EH (cell line): ENCODE measurements at places on chromosomes 6 and 20.
A peak's percentile ranks its signal among the peaks of the same experiment; 100 is the strongest.

- no peak for DNase-seq
Observed at GRCh38 chr6:162344646-162345010, 382.9 kb downstream of the PRKN start.

GRCh38 chr20:20430066-20430465, 62.2 kb downstream of the INSM1 start:
- DNase-seq, result no peak

DNA sequence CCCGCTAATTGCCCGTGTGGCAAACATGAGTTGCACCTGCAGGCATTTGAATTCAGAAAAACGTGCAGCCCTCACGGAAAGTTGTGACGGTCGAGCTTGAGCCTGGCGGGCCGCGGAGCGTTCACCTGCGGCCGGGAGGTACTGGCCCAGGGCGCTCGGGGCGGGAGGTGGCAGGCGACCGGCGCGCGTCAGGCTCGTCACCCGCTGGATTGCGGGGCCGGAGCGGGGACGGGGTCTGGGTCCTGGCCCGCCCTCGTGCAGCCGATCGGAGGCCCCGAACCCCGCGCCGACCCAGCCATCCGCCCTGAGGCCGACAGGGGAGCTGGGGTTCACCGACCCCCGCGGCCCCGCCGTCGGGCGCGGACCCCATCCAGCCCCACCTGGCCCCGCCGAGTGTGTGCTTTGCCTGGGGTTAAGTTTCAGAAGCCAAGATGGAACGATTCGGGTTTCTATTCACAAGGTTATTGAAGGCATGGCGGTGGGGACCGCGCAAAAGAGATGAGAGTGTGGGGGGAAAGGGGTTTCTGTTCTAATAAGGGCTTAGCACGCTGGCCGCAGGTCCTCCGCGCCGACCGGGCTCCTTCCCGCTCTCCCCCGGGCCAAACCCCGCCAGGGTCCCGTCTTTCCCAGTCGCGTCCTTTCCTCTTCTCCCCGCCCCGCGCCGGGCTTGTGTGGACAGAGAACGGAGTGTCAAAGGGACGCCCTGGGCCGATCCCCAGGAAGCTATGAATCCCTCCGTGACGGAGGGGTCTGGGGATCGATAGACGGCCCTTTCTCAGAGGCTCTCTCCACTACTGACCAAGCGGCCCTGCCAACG, 1.6 kb upstream of the HEY2 start:
- DNase-seq, result no peak

- DNase-seq, result no peak
Observed at GRCh38 chr6:47170617-47170947, 128.4 kb upstream of the ADGRF1 start.

DNA sequence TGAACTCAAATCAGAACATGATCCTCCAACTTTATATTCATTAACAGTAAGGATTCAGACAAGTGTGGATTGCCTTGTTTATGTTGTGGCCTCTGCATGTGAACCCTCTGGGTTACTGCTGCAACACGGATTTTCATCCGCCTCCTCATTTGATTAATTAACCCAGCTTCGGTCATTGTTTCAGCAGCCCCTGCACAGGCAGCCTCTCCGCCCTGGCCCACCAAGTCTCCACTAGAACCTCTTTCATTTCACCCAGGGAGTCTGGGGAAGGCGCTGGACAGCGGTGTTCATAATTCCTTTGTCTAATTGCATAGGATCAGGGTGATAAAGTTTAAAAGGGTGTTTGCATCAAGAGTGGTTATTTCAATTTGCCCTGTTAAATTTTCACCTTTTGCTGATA, 15.7 kb downstream of the NKX2-2 start:
- DNase-seq, result no peak

- peak; percentile 21 for DNase-seq
Observed at GRCh38 chr6:2158596-2159271, 86.7 kb downstream of the GMDS start.

DNA sequence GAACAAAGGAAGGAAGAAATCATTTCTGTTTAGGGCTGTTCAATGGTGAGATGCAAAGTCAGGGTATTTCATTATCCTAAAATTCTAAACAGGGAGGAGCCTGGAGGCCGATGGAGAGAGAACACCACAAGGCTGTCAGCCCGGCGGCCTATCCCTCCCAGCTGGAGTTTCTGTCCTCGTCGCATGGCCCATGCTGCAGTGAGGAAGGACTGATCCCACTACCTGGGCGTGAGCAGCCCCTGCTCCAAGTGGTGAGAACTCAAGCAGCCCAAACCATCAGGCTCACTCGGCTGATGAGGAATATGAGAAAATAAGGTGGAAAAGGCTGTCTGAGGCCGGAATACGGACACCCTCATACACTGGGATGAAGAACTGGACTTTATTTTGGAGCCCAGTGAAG, 30.8 kb downstream of the DIDO1 start:
- DNase-seq, result no peak

- peak; percentile 38 for DNase-seq
Observed at GRCh38 chr20:63475209-63475608, 2.8 kb upstream of the KCNQ2 start.

DNA sequence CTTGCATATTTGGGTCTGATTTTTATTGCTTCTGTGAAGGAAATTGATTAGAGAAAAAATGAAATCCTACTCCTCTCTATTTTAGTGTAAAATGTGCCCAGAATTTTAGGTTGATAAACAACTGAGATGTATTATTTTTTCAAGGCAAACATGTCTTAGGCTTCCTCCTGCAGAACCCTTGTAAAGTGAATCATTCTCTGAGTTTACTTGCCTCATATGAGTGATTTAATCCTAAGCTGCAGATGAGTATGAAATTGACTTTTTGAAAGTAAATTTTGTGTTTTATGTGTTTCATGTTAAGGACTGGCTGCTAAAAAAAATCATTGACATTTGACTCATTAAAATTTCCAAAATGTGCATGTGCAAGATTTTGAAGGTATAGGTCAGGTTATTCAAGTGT, 138.5 kb upstream of the PHACTR1 start:
- DNase-seq, result peak; percentile 20

- DNase-seq, result no peak
Observed at GRCh38 chr20:2815242-2815900, 584 bp downstream of the C20orf141 start.

DNA sequence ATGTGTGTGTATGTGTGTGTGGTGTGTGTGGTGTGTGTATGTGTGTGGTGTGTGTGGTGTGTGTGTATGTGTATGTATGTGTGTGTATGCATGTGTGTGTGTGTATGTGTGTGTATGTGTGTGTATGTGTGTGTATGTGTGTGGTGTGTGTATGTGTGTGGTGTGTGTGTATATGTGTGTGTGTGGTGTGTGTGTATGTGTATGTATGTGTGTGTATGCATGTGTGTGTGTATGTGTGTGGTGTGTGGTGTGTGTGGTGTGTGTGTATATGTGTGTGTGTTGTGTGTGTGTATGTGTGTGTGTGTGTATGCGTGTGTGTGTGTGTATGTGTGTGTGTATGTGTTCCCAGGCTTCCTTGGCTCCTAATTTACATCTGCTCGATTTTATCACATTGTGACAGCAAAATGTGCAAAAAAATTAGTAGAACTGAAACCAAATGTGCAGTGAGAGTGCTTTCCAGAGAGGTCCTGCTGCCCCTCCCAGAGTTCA, 234.5 kb downstream of the BMP7 start:
- DNase-seq, result no peak

GRCh38 chr20:4455301-4455701, 266.4 kb upstream of the PRND start:
- DNase-seq, result no peak

DNA sequence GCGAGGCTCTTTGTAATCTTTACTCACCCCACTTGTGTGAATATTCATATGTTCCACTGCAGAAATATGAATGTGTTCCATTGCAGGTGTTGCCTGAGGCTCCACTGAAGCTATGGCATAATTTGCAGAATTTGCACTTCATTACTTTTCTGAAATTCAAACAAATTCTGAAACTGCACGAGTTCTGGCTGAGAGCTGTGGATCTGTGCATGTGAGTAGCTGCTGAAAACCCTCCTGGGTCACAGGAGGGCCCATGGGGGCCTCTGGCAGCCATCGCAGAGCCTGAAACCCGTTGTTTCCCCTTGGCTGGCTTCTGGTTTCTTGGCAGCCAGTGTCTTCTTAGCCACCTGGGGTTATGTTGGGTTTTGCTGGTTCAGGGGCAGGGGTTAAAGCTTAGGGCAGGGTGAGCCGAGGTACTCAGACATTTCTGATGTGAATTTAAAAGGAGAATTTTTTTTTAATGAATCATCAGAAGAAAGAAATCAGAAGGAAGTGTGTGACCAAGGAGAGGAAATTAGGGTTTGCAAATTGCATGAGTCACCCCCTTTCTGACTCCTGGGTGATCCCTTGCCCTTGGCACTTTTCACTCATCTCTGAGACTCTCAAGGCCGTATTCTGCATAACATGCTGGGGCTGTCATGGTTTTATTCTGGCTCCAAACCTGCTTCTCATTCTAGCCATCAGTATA, 40.6 kb downstream of the TOX2 start:
- peak; percentile 99 for DNase-seq

DNA sequence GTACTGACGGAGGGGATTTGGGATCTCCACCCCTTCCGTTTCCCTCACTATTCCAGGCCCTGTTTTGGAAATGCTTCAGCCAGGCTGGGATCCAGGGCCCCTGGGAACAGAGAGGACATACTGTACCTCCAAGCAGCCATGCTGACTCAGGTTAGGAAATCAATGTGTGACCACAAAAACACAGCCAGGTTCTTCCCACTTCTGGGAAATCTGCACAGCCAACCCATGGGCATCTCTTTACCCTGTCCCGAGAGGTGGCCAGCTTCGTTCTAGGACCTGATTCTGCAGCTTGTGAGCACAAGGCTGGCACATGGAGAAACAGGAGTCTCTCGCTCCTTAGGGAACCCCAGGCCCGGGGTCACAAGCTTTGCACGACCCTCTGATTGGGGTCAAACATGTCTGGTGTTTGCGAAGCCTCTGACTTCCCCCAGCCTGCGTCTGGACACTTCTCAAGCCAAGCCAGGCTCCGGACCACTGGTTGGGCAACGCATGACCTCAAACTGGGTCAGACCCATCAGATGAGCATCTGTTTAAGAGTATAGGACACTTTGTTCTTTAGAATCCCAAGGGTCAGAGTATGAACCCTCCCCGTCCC, 8.3 kb upstream of the TTPAL start:
- peak; percentile 18 for DNase-seq

DNA sequence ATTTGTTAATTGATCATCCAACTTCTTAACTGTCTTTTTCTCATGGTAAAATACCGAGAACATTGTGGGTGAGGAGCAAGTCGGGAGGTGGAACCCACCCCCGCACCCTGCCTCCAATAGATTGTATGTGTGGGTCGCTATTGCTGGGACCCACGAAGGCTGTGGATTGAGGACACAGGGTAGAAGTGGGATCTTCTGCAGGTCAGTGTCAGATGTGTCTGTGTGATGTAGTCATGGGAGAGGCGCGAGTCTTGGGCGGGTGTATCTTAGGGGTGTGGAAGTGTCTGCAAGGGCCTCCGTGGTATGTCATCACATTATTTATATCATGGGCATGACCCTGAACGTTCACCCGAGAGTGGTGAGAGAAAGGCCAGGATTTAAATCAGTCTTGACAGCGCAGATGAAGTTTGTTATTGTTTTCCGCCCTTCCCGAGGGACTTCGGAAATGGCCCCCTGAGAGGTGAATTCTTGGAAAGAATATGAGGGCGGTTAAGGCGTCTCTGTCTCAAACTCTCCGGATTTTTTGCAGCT, 472 bp upstream of the PAQR8 start:
- peak; percentile 56 for DNase-seq

DNA sequence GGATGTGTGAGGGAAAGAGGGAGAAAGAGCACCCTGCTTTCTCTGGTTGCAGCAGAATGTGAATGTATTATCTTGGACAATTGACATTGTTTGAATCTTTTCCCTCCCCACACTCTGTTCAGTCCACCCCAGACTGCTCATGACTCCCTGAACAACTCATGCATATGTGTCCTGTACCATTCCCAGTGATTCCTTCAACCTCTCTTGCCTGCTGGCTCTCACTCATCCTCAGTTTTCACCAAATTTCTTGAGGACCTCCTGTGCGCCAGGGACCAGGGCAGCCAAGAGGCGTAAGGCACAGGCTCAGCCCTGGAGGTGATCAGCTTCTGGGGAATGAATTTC, 5.4 kb downstream of the NOX3 start:
- DNase-seq, result no peak

GRCh38 chr6:395432-396125, 4.0 kb downstream of the IRF4 start:
- DNase-seq, result no peak

DNA sequence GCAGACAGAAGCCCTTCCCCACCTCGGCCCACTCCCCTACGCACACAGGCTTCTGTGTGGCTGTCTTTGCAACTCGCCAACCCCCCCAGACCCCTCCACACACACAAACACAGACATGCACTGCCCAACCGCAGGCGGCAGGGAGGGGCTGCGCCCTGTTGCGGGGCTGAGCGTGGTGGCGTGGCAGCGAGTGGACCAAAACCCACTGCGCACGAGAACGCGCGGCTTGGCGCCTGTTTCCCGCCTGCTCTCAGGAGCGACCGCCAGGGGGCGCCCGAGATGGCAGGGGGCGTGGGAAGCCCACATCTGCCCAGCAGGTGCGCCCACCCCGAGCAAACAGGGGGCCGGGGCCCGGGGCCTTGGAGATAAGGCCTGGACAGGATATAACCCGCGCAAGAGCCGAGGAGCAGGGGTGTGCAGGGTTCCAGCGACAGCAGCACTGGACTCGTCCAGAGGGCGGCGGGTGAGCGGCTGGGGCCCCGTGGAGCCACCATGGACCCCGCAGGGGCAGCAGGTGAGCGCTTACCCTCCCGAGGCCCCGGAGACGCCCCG, at the start of gene RBPJL:
RBPJL (plus strand) TSS at position 410 of the 552 bp plus-strand sequence; CDS start at position 493, 83 bp downstream.
- no peak for DNase-seq

DNA sequence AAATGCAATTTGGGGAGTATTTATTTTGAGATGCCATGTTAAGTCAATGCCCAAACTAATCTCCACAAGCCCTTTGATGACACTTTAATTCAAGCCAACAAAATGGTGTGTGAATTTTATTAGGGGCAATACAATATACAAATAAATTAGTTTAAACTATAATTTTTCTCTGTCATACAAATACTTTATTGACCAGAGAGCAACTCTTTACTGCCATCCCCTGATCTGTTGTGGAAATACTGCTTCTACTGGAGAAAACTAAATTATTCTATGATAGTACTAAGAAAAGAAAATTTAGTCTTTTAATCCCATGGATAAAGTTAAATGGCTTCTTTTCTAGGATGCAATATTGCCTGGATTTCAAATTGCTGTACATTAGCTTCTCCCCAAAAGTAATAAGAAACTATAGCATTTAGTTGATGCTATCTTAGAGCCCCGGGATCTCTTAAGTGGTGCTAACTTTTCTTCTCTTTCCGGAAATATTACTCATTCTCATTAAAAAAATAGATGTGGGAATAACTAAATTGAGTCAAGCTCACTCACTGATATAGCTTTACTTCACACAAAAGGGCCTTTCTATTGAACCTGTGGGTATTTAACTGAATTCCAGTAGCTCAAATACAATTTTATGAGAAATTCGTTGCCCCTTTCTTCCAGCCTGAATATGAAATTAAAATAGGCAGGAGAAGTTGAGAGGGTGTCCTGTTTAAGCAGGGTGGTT, 49.2 kb downstream of the SMPDL3A start:
- DNase-seq, result peak; percentile 12

DNA sequence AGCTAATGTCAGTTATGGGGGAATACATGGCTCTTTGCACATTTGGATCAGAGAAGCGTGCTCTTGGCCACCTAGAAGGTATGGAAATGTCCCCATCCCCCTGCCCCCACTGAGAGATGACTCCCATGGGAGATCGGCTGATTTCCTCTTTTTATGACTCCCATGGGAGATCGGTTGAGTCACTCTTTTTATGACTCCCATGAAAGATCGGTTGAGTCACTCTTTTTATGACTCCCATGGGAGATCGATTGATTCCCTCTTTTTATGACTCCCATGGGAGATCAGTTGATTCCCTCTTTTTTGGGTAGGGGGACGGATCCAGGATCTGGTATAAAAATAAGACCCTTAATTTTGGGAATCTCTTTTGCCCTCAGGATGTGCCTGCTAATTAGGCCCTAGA, 10.3 kb upstream of the TAAR9 start:
- DNase-seq, result peak; percentile 82
